ENCODE measurements at places on chromosomes 16 and 17.

DNA sequence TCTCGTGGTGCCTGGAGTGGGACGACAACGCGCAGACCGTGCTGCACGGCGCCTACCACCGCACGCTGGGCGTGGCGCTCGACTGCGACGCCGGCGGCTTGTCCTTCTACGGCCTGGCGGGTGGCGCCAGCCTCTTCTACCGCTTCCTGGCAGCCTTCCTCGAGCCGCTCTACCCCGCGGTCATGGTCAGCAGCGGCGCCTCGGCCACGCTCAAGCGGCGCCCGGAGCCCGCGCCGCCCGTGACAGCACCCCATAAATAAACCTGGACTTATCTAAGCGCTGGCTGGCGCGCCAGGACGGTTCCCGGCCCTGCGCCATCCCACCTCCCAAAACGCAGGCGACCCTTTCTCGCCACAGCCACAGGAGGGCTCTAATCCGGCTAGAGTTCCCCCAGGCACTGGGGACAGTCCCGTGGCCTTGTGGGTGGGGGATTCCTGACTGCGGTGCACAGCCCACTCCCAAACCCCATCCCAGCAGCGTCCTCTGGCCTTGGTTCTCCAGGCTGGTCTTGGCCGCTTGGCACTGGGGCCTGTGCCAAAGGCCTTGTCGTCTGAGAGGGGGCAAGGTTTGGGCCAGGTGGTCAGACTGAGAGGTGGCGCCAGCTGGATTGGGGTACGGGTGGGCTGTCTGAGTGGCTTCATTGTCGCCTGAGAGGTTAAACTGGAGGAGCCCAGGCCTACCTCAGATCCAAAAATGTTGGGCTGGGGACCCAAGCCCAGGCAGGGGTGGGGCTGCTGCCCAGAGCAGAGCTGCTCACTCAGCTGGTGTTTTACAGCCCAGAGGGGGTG is 10.1 kb upstream of the SLC16A5 start:
- peak; percentile 22 for DNase-seq

DNA sequence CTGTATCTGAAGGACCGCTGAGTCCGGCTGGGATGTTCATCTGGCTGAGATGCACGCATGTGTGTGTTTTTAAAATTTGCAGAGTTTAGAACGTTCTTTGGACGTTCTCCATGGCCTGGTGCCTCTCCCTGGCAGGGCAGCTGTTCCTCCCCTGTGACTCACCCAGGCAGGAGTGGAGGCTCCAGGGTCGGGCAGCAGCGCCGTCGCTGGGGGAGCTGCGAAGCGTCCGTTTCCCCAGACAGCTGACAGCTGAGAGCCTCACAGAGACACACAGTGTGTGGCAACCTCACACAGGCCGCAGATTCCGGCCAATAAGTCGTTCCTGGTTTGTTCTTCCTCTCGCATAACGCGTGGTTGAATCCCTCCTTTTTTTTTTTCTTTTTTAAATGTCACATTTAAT is 80.6 kb downstream of the OR1D5 start:
- DNase-seq = no peak

DNA sequence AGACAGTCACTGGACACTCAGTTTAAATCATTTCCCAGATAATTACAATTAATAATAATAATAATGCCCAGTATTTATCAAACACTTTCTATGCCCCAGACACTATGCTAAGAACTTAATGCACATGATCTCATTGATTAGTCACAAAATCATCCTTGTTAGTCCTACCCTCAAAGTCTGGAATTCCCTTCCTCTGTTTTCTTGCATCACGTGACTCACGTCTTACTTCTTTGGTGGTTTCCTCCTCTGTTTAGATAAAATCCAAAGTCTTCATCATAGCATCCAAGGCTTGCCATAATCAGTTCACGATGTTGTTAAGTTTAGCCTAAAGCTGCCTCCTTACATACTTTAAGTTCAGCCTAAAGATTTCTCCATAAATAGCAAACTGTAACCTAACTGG is 471.9 kb downstream of the PMP22 start:
- DNase-seq = no peak

DNA sequence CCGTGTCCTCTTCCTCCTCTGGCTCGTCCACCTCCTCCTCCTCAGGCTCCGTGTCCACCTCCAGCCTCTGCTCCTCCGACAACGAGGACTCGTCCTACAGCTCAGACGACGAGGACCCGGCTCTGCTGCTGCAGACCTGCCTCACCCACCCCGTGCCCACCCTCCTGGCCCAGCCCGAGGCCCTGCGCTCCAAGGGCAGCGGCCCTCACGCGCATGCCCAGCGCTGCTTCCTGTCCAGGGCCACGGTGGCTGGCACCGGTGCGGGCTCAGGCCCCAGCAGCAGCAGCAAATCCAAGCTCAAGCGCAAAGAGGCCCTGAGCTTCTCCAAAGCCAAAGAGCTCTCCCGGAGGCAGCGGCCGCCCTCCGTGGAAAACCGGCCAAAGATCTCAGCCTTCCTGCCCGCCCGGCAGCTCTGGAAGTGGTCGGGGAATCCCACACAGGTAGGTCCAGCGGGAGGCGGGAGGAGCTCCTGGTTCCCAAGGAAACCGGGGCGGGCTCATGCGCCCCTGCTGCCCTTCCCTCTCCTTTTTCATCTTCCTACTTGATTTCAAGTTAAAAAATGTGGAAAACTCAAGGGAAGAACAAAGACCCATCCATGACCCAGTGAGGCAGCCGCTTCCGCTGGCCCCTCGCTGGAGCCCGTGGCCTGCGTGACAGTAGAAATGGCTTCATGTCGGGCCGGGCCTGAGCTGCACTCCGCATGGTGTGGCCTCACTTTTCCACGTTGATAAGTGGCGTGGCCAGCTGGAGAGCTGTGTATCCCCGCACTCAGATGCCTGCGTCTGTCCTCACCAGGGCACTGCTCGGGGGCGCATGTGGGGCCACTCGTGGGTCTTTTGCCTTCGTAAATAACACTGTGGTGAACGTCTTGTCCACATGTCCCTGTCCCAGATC is 50.7 kb downstream of the ACTG1 start:
- DNase-seq = no peak

DNA sequence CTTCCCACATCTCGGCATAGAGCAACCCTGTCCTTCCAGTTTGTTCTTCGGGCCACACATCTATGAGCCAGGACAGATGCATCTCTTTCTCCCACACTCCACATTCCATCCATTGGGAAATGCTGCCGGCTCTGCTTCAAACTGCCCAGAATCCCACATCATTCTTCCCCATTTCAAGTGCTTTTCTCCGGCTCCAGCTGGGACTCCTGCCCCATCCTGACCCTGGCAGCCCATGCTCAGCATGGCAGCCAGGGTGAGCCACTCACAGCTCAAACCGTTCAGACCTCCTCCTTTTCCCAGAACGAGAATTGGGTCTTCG is 132.8 kb upstream of the SDK2 start:
- DNase-seq = no peak

GRCh38 chr17:45924332-45924820 is 30.0 kb downstream of the MAPT start:
- DNase-seq = no peak

DNA sequence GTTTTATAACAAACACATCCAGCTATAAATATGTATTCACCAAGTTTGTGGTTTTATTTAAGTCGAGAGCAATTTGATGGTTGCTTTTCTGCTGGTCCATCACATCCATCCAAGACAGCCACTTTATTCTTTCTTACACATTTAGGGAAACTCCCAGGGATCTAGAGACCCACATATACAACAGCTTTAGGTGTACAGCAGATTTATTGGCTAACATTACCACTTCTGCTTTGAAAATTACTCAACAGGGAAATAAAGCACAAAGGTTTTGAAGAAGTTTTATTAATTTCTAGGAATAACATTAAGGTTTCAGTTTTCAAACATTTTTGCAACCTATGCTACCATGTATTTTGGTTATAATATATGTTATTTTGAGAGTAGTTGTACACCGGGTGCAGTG is 6.9 kb downstream of the ERCC4 start:
- DNase-seq = no peak

DNA sequence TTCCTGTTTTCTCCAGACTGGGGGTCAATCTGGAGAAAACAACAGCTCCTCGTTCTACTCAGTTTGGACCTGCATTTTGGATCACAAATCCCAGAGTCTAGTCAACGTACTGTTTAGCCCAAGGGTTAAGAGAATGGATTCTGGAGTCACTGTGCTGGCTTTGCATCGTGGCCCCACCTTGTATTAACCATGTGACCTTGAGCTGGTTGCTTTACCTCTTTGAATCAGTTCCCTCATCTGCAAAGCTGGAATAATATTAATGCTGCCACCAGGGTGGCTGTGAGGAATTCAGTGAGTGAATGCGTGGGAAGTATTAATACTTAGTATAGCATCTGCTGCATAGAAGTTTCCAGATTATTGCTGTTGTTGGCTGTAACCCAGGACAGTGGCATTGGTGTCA is 11.3 kb upstream of the DHRS7C start:
- DNase-seq = no peak

DNA sequence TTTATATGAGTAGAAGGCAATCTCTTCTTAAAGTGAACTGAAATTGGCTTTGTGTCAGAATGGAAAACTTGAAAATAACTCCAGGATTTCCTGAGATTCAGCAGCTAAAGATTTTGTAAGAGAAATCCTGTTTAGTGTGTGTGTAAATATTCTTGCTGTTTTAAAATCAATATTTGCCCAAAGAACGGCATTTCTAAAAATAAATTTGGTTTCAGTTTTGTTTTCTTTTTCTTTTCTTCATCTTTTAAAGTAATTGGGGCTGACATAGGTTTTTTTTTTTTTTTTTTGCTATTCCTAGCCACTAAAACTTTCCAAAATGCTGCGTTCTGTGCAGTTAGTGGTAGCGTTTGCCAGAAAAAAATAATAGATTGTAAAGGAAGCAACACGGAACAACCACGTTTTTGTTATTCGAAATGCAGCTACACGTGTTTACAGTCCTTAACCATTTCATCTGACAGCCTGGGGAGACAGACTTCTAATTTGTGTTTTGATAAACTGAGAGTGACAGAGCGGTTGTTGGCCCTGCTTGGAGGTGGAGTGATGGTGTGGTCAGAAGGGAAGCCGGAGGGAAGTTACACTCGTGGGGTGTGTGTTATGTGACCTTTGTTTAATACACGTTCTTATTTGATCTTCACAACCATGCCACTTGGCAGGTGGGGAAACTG is 21.6 kb upstream of the SMPD3 start:
- DNase-seq = no peak

DNA sequence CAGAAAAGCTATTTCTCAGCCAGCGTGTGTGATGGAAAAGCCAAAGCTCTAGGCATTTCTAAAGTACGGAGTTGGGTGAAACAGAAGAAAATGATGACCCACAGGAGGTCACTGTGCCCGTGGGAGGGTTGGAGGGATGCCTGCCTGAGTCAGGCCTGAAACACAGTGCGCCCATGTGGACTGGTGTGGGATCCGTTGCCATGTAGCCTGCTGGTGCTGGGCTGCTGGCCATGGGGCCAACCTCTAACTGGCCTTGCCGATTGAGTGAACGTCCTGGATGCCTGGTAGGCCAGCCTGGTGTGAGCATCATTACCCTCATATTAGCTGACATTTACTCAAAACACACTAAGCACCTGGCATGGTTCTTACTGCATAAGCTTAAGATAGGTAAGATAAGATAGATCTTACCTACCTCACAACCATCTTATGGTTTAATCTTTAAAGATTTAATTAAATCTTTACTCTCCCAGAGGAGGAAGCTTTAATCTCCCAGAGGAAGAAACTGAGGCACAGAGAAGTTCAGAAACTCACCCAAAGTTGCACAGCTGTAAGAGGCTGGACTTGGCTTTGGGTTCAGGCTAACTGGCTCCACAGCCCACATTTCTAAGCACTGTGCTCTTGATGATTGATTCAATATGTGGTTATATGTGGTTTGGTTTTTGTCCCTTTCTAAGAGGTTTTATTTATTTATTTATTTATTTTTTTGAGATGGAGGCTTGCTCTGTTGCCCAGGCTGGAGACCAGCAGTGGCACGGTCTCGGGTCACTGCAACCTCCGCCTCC is 15.7 kb downstream of the MGAT5B start:
- DNase-seq = no peak

DNA sequence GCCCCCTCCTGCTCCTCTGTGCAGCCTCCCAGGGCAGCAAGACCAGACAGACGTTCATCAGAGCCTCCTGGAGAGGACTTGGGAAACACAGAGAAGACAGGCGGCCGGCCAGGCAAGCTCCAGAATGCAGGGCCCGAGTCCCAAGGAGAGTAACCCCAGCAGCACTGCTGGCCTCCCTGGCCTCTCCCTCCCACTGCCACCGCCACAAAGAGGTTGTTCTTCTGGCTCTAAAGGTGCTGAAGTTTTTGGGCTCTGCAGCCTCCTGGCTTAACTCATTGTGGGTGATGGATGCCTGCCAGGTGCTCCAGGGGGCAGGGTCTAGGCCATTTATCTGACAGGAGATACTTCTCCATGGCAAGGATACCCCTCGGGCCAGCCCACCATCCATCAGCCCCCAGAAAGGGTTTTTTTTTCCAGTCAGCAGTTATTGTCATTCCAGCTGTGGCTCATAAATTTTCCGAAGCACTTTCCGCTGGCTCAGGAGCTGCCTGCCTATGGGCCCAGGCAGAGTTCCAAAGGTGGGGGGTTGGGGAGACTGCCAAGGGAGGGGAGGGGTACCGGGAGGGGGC is 32.0 kb upstream of the MRPS23 start:
- no peak for DNase-seq

DNA sequence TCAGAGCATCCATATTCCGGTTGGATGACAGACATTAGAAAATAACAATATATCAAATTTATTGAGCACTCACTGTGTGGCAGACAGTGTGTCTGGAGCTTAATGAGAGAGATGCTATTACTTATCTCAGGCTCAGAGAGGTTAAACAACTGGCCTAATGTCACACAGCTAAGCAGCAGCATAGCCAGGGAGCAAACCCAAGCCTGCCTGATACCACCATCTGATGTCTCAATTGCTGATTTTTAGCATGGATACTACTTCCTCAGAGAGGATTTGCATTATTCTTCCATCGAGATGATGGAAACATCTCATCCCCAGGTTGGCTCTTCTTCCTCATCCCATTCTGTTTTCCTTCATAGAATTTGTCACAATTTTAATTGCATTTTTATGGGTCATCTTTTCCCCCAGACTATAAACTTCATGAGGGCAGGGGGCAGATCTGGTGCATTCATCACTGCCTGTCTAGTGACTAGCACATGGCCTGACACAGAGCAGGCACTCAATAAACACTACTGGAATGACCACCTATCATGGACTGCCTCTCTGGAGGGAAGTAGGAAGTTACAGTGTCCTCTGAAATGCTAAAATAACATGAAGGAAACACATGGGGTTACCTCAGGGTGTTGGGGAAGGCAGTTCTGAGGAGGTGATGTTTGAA is 344.8 kb upstream of the CCL2 start:
- DNase-seq = no peak

DNA sequence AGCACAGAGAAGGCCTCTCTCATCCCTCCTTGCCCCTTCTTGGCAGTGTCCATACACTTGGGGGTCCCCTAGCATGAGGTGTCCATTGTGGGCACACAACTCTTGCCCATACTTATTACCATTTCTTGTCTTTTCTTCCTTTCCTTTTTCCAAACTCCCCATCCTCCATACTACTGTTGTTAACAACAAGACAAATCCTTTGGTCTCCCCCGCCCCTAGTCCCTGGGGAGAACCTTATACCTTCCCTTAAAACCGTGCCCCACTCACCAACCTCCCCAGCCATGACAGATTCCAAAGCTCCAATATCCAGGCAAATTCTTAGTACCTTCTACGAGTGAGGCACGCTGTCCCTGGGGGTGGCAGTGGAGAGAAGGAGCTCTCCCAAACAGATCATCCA is 82.9 kb downstream of the GAS7 start:
- no peak for DNase-seq
